ENCODE measurements at places on chromosomes 3 and 15.

- DNase-seq: no peak
These were observed 2.4 kb downstream of the PARP3 start for GRCh38 chr3:51944451-51945021.

GRCh38 chr3:14340960-14341708, 61.3 kb upstream of the SLC6A6 start:
- no peak for DNase-seq

DNA sequence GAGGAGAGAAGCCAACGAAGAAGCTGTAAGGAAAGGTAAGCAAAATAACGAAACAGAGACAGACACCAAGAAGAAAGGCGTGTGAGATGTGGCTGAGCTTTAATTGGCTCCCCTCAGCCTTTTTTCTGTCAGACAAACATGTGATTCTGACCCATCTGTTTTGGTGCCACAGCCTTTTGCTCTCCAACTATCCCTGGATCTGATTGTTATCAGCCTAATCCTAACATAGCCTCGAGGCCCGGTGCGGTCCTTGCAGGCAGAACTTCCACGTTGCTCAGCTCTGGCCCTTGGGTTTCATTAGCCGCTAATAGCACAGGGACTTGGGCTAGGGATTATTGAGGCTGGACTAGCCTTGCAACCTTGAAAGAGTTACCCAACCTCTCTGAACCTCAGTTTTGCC, 57.9 kb upstream of the CACNA2D3 start:
- no peak for DNase-seq

DNA sequence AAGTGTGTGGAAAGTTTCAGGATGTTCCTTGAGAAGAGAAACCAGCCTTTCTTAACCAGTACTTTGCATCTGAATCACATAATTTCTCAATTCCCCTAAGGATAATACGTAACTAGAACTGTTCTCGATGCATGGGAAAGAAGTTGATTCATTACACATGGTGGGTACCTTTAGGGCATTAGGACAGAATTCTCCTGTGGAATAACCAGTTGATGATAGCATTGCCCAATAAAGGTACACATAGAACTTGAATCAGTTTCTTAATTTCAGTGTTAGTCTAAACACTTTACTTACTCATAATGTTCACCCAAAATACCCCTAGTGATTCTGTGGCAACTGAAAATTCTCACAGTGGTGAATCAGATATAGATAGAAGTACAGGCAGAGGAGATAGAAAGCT, 1030.9 kb downstream of the ROBO1 start:
- DNase-seq: no peak

GRCh38 chr3:143751643-143752178, 96.6 kb downstream of the SLC9A9 start:
- DNase-seq: no peak

DNA sequence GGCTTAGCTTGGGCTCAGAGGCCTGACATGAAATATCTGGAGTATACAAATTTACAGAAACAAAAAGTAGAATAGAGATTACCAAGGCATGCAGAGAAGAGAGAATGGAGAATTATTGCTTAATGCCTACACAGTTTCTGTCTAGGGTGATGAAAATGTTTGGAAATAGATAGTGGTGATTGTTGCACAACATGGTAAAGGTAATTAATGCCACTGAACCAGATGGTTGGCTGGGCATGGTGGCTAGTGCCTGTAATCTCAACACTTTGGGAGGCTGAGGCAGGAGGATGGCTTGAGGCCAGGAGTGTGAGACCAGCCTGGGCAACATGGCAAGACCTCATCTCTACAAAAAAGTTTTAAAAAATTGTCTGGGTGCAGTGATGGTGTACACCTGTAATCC, 46.6 kb upstream of the OSBPL11 start:
- no peak for DNase-seq
